Fibroblast of skin of right biceps (primary cell): ENCODE measurements at places on chromosomes 4 and X.
A peak's percentile ranks its signal among the peaks of the same experiment; 100 is the strongest.

- no peak for DNase-seq
These were observed 81.9 kb downstream of the JADE3 start for GRCh38 chrX:46994096-46994495.

- DNase-seq: no peak
These were observed 63.7 kb downstream of the MSX1 start for GRCh38 chr4:4923201-4923600.

DNA sequence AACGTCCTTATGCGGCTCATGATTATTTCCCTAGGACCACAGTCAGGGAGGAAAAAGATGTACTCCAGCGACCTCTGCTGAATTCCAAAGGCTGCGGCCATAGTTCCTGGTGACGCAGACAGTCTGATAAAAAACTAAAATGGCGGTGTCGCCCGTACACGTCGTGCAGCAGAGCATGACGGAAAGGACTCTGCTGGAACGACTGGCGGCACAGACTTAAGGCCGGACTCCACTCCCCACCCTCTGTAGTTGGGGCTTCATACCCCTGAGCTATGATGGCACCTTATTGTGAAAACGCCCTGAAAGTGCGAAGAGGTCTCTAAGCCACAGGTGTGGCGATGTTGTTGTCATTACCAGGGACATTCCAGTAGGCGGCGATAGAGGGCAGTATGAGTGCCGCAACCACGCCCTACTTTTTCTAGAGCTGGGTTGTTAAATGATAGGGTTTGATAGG lies 90.0 kb upstream of the EDA2R start:
- DNase-seq: peak; percentile 68

DNA sequence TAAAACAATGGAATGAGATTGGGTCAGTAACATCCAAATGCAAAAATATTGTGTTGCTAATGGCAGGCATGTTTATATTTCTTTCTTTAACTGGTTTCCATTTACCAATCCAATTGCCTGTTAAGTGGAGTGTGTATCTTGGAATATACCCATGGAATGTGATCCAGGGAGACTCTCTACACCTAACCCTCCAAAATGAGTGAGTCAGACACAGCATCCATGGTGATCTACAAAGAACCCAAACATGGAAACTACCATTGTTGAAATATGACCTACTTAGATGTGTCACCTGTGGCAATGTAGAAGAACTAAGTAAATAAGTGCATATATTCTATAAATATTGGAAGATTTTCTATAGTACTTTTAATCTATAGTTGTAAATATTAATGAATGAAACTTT lies 110.3 kb downstream of the AREG start:
- DNase-seq: peak; percentile 40

DNA sequence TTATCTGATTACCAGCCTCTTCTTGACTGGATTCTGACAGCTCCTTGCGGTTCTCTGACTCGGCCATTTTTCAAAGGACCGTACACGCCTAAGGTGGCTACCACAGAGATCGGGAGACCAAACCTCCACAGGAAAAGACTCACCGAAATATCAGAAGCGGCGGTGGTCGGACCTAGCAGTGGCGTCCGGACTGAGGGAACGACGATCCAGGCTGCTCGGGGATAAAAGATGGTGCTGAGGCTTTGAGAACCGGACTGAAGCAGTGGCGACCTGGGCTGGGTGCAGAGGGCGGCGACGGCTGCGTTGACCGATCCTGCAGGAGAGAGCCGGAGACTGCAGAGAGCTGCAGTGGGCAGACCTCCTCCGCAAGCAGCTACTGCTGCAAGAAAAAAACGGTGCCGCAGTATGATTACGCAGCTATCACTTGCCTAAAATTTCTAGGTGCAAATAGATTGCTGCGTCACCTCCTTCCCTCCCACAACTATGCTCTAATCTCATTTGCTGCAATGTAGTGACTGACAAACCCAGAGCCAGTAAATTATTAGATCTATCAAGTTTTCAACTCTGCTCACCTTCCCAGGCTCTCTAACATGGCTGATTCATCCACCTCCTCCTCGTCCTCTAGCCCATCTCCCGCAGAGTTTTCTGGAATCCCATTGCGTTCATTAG lies at the start of gene NAP1L2:
Gene NAP1L2 (minus strand): TSS at position 426 of the 669 bp plus-strand sequence. CDS start 359 bp downstream, at position 67.
- peak; percentile 11 for DNase-seq

GRCh38 chr4:83546786-83547185 lies 10.9 kb downstream of the GPAT3 start:
- no peak for DNase-seq

DNA sequence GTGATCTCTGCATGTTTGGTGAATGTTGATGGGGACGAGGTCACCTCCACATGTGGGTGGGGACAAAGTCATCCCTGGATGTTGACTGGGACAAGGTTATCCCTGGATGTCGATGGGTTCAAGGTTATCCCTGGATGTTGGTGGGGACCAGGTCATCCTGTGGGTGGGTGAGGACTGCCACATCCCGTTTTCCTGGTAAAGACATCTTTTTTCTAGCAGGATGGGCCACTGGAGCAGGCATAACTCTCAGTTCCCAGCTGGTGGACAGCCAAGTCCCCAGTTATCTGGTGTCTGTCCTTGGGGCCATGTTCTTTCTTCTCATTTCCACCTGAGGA lies 28.3 kb upstream of the PLCXD1 start:
- no peak for DNase-seq

DNA sequence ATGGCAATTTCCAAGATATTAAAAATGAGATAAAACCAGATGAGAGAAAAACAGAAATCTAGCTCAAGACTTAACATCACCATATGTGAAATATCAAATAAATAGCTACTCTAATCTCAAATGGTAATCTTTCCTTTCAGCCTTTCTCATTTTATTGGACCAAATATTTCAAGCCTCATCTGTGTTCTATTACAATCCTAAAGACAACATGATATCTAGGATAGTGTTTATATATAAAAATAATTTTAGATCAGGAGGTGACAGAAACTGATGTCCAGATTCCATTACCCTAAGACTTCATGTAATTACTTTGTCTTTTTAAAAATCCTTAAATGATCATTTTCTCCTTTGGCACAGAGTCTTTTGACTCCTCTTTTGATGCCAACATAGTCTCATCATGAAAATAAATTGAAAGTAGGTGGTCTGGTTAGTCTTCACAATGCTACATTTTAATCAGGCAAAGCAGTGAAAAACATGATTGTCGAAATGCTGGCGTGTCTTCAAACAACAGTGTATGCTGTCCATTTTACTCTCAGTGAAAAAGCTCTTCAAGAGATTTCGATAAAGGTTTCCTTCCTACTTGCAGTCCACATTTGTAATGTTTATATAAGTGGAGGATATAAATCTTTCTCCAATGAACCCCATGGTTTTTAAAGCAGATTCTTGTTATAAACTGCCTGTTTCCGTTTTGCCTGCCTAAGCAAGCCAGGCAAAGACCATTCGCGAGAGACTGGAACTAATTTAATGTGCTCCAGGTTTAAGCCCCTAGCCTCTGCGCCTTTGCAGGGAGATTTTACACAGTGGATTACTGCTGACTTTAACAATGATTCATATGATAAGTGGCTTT lies 169.8 kb downstream of the SCFD2 start:
- peak; percentile 90 for DNase-seq

DNA sequence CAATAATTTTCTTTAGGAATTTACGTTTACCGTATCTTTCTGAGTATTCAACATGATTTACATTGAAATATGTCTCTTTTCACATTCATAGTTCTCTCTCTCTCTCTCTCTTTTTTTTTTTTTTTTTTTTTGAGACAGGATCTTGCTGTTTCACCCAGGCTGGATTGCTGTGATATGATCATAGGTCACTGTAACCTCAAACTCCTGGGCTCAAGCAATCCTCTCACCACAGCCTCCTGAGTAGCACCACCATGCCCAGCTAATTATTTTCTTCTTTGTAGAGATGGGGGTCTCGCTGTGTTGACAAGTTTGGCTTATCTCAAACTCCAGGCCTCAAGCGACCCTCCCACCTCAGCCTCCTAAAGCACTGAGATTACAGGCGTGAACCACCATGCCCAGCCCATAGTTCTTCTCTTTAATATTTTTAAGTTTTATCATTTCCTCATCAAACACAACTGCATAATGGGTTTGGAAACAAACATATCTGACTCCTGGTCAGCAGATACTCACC lies 9.8 kb downstream of the SRP72 start:
- DNase-seq: no peak

- peak; percentile 53 for DNase-seq
These were observed 441.9 kb downstream of the SPRY1 start for GRCh38 chr4:123838474-123838873.

- DNase-seq: no peak
These were observed 707.1 kb upstream of the SLIT2 start for GRCh38 chr4:19544446-19545125.

DNA sequence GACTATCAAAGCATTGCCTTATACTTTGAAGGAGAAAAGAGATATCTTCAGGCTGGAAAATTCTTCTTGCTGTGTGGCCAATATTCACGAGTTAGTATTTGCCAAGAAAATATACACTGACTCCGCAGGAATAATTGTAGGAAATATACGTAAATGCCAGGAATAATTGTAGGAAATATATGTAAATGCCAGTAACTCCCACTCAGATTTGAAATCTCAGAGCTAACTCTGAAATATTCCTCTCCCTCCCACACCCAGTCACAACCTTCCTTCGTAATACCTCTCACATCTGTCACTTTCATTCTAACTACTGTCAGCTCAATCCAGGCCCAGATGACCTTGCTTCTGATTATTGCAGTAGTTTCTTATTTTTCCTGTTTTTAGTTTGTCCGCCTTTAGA lies 73.5 kb downstream of the WDR19 start:
- DNase-seq: no peak

GRCh38 chr4:83716874-83717273 lies 181.0 kb downstream of the GPAT3 start:
- no peak for DNase-seq

DNA sequence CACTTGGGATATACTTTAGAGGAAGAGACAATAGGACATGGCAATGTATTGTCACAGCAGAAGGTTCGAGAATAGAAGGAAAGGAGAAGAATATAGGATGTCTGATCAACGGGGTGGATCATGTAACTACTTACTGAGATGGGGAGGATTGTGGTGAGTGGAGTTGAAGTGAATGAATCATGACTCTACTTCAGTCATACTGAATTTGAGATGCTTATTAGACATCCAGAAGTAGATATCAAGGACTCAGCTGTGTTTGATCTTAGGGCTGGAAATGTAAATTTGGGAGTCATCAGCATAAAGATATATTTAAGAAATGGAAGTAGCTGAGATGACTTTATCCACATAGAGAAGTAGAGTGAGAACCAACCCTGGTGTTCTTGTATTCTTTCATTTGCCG lies 29.1 kb upstream of the DHX15 start:
- no peak for DNase-seq

DNA sequence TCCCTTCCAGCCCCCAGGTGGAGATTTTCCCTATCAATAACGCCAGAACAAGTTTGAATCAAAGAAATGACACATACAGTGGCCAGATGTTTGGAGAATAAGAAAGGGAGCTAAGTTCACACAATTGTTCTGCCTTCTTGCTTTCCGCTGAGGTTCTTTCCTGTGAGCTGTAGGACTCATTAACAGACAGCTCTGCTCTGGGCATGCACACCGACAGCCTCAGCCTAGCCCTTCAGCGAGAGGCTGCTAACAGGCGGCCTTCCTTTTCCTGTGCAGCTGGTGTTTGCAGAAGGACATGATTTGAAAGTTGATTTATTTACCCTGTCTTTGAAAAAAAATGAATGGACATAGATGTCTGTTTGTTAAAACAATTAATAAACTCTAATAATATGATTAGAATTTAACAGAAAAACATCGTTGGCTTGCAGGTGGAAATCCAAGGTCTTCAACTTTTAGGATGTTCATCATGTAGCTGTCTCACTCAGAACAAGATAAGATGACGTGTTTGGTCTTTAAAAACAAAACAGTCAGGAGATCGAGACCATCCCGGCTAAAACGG lies 183.3 kb downstream of the KDR start:
- DNase-seq: no peak

- DNase-seq: peak; percentile 96
These were observed 106.6 kb upstream of the PDE5A start for GRCh38 chr4:119735165-119735651.

- no peak for DNase-seq
These were observed 2.1 kb upstream of the ZMYM3 start for GRCh38 chrX:71256051-71256450.

DNA sequence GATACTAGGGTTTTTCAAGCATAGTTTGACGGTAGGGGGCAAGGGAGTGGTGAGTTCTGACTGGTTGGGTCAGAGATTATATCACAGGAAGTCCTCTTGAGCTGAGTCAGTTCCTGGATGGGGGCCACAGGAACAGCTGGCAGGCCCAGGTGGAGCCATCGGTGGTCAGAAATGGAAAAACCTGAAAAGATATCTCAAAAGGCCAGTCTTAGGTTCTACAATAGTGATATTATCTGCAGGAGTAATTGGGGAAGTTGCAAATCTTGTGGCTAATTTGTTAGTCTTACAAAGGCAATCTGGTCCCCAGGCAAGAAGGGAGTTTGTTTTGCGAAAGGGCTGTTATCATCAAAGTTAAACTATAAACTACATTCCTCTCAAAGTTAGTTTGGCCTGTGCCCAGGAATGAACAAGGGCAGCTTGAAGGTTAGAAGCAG lies 159.3 kb downstream of the PTCHD1 start:
- peak; percentile 0 for DNase-seq

- no peak for DNase-seq
These were observed 21.8 kb downstream of the MID1 start for GRCh38 chrX:10598540-10598939.

- no peak for DNase-seq
These were observed 15.9 kb downstream of the USP53 start for GRCh38 chr4:119228406-119228805.

DNA sequence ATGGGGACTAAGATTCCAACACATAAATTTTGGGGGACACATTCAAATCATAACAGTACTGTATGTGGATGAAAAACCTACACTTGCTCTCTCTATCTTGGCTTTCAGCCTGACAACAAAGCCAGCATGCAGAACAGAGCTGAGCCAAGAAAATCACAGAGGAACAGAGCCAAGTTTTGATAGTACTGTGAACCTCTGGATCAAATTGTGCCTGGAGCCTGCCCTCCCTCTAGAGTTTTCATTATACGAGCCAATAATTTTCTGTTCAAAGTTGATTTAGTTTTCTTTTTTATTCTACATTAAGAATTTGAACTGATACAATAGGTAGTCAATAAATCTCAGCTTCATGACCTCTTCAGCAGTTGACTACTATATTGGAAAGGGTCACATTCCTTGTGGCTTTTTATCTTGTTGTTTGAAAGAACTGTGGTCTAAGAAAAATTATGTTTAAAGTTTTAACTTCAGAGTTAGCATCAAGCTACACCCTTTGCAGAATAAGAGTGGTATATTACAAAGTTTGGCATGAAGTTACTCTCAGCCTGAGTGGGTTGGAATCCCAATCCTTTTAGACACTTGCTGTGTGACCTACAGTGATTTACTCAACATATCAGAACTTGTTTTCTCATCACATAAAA lies 31.1 kb downstream of the GRID2 start:
- DNase-seq: peak; percentile 3

- peak; percentile 96 for DNase-seq
These were observed 16.3 kb downstream of the CD99 start for GRCh38 chrX:2707334-2707760.

DNA sequence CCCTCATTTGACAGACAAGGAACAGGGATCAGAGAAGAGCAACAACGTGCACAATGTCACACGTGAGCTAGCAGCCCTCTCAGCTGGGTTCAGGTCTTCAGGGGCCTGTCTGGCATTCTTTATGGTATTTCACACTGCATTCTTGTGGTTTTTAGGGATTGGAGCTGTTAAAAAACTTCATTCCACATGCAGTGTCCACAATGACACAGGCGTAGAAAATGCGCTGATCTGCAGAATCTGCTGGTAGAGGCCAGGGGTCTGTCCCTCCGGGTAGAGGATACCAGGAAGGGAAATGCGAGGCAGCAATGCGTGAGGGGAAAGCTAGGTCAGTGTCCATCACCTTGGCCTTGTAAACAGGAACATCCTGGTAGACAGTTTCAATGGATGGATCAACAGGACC lies 36.6 kb downstream of the MAP7D3 start:
- peak; percentile 96 for DNase-seq
